ENCODE measurements at places on chromosomes 1 and 21. TPM values are rescaled to one million over a fixed set of nuclear protein-coding genes. Genes with fewer than 3 reads are reported as not detected.

KCNK1 gene
- total RNA-seq = 1.4 TPM

GRCh38 chr1:67489643-67490042 lies 59.4 kb upstream of the SERBP1 start:
- DNase-seq = no peak

GRCh38 chr1:66834926-66835325 lies 33.9 kb upstream of the INSL5 start:
- DNase-seq = no peak

DNA sequence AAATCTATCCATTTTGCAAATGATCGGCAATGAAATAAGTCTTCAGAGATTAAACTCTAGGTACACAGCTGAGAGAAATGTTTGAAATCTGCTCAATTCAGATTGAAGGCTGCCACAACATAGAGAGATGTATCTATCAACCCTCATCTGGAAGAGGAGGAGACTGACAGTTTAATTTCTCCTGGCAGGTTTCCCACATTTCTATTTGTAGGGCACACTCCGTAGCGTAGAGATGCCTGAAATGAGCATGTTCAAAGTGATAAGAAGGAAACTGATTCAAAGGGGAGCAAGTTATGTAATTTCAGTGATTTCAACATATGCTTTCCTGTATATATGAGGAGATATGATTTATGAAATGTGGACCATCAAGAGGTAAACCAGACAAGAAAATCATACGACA lies 44.1 kb downstream of the NIBAN1 start:
- DNase-seq = no peak

CDC7 gene
- 2.7 TPM for total RNA-seq

DNA sequence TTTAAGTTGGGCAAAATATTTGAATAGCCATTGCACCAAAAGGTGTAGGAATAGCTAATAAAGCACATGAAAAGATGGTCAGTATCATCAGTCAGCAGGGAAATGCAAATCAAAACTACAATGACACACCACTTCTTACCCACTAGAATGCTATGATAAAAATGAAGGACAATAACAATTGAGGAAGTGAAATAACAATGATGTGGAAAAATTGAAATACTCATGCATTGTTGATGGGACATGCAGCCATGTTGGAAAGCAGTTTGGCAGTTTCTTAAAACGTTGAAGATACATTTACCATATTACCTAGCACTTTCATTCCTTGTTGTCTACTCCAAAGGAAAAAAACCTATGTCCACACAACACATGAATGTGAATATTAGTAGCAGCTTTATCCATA lies 28.4 kb downstream of the HSD3B1 start:
- no peak for DNase-seq

DNA sequence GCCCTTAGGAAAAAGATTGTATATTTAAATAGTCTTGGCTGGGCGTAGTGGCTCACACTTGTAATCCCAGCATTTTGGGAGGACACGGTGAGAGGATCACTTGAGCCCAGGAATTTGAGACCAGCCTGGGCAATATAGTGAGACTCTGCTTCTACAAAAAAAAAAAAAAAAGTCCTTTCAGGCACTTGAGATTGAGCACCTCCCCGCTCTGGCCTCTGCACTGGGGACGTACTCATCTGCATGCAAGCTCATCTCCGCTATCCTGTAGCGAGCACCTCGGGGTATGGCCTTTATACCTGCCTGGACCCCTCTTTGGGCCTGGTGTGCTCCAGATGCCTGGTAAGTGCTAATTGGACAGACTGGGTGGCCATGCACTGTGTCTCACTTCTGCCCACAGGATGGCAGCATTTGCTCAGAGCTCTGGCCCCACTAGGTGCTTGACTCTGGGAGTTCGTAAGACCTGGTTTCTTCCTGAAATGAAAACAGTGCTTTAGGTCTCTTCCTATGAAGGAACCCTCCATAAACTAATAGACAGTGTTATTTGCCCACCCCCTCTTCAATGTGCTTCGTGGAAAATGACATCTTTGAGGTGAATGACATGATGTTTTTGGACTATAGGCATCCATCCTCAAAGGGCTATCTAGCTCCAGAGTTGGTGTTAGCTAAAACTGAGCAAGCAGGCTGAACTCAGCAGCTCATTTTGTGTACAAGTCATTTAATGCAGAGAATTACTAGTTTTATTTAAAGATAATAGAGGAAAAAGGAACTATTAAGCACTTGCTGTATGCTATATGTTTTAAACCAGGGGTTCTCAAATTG lies 61.7 kb upstream of the ADAR start:
- peak; percentile 19 for DNase-seq
